ENCODE measurements at places on chromosomes 4 and X.

- no peak for DNase-seq
These were observed 347.8 kb downstream of the GRID2 start for GRCh38 chr4:92651536-92651935.

DNA sequence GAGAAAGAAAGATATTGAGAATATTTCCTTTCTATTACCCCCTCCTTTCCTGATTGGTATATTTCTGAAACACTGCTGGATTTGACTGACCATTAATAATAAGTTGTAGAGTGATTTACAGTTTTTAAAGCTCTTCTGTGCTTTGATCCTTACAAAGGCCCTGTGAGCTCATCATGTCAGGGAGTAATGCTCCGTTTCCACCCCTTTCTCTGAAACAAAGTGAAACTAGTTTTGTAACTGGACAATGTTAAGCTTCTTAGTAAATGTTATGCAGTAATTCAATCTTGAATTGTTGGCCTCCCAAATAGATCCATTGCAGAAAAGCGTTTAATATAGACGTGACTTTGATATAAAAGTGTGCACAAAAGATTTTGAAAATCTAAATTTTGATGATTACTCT is 190.1 kb upstream of the GNPDA2 start:
- DNase-seq = no peak

DNA sequence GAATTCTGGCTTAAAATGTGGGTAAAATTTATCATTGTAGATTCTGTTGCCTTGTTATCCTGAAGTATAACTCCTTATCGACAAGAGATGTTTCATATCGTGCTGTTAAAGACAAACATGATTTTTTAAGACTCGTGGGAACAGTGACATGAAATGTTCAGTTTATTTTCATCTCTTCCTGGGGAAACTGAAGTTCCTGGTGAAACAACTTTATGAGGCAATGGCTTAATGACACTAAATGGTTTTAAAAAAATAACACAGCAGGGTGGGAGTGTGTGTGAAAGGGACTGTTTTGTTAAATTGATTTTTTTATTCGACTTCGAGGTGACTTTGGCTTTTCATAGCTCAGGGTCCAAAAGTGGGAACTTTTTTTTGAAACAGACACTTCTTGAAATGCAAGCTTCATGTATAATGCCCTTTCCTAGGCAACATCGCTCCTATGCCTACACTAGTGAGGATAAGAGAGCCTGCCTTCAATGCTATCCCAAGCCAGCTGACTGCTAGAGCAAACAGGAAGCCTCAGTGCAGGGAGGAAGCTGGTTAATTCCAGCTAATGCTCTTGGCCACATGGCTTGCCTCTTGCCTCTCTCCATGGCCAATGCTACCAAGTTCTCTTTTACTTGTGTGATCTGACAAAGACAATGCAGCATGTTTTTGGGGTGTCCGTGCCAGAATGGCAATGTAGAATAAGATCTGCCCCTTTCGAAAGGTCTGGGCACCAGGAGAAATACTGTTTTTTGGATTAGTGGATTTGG is 80.9 kb upstream of the PLAC1 start:
- DNase-seq = no peak

- DNase-seq = no peak
These were observed 171.4 kb downstream of the GPC3 start for GRCh38 chrX:133813971-133814370.

DNA sequence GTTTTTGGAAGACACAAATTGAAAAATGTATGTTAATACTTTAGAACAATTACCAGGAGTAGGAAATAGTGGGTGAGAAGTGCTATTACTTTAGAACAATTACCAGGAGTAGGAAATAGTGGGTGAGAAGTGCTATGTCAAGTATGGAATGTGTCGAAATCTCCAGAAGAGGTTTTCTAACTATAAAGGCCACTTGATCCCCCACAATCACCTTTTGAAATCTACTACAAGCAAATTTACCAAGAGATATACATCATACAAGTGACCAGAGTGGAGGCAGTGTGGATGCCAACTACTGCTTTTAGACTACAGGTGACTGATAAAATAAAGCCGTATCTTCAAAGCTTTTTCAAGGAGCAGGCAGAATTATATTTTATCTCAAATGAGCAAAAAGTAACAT is 43.1 kb downstream of the MAB21L2 start:
- DNase-seq = no peak

GRCh38 chr4:101156619-101157310 is 190.6 kb downstream of the PPP3CA start:
- DNase-seq = no peak

Data from stimulated activated CD4-positive, alpha-beta T cell treated with anti-CD3 and anti-CD28 coated beads, TNF-alpha, amount 100 ng/mL, for 24 hours (primary cell).